ENCODE measurements at places on chromosomes 3 and 15. TPM values are rescaled to one million over a fixed set of nuclear protein-coding genes. Genes with fewer than 3 reads are reported as not detected.

DNA sequence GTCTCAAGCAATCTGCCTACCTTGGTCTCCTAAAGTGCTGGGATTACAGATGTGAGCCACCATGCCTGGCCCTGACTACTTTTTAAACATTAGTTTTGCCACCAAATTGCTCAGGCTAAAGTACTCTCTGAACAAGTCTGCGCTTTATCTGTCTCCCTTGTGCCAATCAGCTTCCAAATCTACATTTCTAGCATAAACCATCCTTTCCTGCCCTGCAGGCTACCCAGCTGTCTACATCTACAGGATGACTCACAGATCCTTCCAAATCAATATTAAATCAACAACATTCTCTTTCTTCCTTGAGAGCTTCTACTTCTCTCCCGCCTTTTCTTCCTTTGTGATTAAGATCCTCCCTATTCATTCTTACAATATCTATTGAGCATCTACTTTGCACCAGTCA lies 16.0 kb upstream of the ATOSA start:
- H3K27me3 ChIP-seq = no peaks in the 10 kb centered on the region
- no peak overlapping the region for H3K27ac ChIP-seq
- DNase-seq = no peak
- 0 out of 2 replicates have a peak, but pooled peaks cover 3% of the 10 kb centered on the region for H3K4me1 ChIP-seq
- H3K36me3 ChIP-seq = no peaks in the 10 kb centered on the region

The UBE2E1 gene
- 127 TPM for total RNA-seq

GRCh38 chr15:101492766-101493692 lies 3.5 kb upstream of the PCSK6 start:
- no peak overlapping the region for H3K27ac ChIP-seq
- H3K4me3 ChIP-seq = no peak overlapping the region
- peaks cover 5% of the 10 kb centered on the region for H3K27me3 ChIP-seq
- DNase-seq = no peak

The OR5K2 gene
- total RNA-seq = not detected

The PRICKLE2 gene
- 0.26 TPM for total RNA-seq

DNA sequence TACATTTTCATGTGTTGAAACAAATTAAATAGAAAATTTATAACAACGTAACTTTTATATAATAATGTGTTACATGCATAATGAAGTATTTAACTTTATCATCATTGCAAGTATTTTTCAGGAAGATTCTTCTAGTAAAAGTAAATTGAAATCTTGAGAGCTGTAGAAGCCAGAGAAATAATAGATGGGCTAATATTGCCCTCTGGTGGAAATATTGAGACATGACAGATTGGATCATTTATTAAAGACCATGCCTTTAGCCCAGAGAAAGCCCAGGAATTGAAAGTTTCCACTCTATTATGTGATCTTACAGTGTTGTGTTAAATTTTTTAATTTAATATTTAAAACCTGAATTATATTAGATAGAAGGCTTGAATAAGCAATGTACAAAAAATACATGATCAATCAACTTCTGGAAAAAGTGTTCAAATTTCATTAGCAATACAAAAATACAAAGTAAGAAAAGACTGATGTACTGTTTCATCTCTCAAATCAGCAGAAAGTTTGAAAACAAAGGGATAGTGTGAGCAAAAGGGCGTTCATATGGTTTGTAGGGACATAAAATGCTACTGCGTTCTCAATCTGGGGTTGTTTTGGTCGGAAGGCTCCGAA lies 52.7 kb upstream of the SPTSSB start:
- no peaks in the 10 kb centered on the region for H3K36me3 ChIP-seq
- H3K4me1 ChIP-seq = peaks cover 10% of the 10 kb centered on the region

The SAMD7 gene
- not detected for total RNA-seq

- no peaks in the 10 kb centered on the region for H3K4me1 ChIP-seq
- no peak for DNase-seq
- H3K4me3 ChIP-seq = no peak overlapping the region
- no peaks in the 10 kb centered on the region for H3K36me3 ChIP-seq
Observed at GRCh38 chr3:67329358-67329757, 325.1 kb downstream of the SUCLG2 start.

The OPA1 gene
- 109 TPM for total RNA-seq

- peak overlapping the region; percentile 45 for H3K4me3 ChIP-seq
- H3K4me1 ChIP-seq = peaks cover 63% of the 10 kb centered on the region
- no peaks in the 10 kb centered on the region for H3K36me3 ChIP-seq
- peak overlapping the region; percentile 99 for H3K27ac ChIP-seq
- DNase-seq = no peak
- H3K27me3 ChIP-seq = no peaks in the 10 kb centered on the region
Observed at GRCh38 chr15:41661078-41661517, 893 bp downstream of the MGA start.

DNA sequence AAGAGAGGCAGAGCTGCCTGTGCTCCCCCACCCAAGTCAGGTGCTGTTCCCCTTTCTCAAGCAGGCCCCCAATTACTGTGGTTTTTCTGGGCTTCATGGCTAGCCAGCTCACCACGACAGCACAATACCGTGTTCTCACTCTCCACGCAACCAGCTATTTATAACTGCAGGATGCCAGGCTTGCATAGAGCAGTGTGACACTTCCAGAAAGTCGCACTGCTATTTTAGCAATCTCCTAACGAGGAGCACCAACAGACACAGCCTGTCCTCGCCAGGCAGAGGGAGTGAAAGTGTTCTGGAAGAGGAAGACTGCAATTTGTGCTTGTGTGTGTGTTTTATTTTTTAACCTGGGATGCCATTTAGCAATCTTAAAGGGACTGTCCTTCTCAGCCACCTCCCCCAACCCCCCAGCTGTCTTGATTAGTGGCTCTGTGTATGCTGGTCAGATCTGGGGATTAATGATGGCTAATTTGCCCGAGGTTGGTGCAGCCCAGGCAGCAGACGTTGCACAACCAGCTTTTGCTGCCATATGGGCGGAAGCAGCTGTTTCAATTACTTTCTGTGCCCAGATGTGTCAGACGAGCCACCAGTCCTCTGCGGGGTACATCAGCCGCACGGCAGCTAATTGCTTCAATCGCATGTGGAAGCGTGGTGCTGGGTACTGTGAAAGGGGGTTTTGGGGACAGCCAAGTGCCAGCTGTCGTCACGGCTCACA lies 268.0 kb upstream of the ARRDC4 start:
- H3K27ac ChIP-seq = no peak overlapping the region
- no peak for DNase-seq
- no peaks in the 10 kb centered on the region for H3K4me1 ChIP-seq
- H3K4me3 ChIP-seq = no peak overlapping the region
- no peaks in the 10 kb centered on the region for H3K27me3 ChIP-seq
- H3K36me3 ChIP-seq = no peaks in the 10 kb centered on the region

- DNase-seq = no peak
- no peaks in the 10 kb centered on the region for H3K36me3 ChIP-seq
- H3K27ac ChIP-seq = no peak overlapping the region
- no peak overlapping the region for H3K4me3 ChIP-seq
- no peaks in the 10 kb centered on the region for H3K4me1 ChIP-seq
Observed at GRCh38 chr3:183548262-183548769, 7.2 kb downstream of the KLHL6 start.

GRCh38 chr3:194547042-194547441 lies 60.2 kb upstream of the ATP13A3 start:
- peaks cover 7% of the 10 kb centered on the region for H3K4me1 ChIP-seq
- H3K4me3 ChIP-seq = no peak overlapping the region
- no peaks in the 10 kb centered on the region for H3K27me3 ChIP-seq
- no peak overlapping the region for H3K27ac ChIP-seq

- no peaks in the 10 kb centered on the region for H3K27me3 ChIP-seq
- no peaks in the 10 kb centered on the region for H3K4me1 ChIP-seq
- H3K27ac ChIP-seq = no peak overlapping the region
Observed at GRCh38 chr3:112409041-112409440, 76.1 kb downstream of the CD200 start.

DNA sequence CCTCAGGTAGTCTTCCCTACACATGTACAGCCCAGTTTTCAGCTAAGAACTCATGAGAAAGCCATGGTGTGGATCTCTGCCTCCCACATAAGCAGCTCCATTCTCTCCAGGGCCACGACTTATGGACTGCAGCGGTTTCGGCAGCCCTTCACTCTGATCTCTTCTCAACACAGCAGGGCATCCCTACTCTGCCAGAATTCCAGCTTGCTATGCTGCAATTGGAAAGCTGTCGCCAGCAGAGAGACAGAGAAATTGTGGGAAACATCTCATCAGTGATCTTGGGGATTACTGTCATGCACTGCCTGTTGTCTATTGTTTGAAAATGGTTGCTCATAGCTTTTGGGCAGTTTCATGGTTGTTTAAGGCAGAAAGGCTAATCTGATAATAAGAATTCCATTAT lies 11.9 kb upstream of the BLM start:
- H3K4me3 ChIP-seq = no peak overlapping the region
- no peak overlapping the region for H3K27ac ChIP-seq
- H3K27me3 ChIP-seq = no peaks in the 10 kb centered on the region
- DNase-seq = no peak
- no peaks in the 10 kb centered on the region for H3K4me1 ChIP-seq

The RPP25 gene
- total RNA-seq = 40.1 TPM

DNA sequence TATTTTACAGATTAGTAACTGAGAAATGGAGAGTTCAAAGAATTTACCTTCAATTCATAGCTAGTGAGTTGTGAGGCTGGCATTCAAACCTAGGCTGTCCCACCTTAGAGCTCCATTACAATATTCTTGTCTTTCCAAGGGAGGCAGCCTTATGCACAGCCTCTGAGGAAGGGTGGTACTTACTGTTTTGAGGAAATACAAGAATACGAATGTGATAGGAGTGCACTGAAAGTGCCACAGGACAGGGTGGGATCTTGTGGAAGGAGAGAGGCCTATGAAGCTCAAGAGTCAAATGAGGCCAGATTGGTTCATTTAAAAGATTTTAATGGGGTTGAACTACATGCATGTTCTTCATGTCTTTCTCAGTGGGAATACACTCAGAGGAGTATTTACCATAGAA lies 86.3 kb downstream of the ARIH1 start:
- no peaks in the 10 kb centered on the region for H3K4me1 ChIP-seq
- DNase-seq = no peak
- no peaks in the 10 kb centered on the region for H3K27me3 ChIP-seq
- peaks cover 15% of the 10 kb centered on the region for H3K36me3 ChIP-seq

- no peak for DNase-seq
- no peak overlapping the region for H3K4me3 ChIP-seq
- no peaks in the 10 kb centered on the region for H3K36me3 ChIP-seq
Observed at GRCh38 chr15:100524326-100524725, 4.4 kb downstream of the CERS3 start.

GRCh38 chr3:51357856-51358255 lies 27.2 kb upstream of the MANF start:
- no peak for DNase-seq
- no peaks in the 10 kb centered on the region for H3K4me1 ChIP-seq
- H3K4me3 ChIP-seq = no peak overlapping the region
- H3K36me3 ChIP-seq = no peaks in the 10 kb centered on the region
- H3K27me3 ChIP-seq = no peaks in the 10 kb centered on the region

DNA sequence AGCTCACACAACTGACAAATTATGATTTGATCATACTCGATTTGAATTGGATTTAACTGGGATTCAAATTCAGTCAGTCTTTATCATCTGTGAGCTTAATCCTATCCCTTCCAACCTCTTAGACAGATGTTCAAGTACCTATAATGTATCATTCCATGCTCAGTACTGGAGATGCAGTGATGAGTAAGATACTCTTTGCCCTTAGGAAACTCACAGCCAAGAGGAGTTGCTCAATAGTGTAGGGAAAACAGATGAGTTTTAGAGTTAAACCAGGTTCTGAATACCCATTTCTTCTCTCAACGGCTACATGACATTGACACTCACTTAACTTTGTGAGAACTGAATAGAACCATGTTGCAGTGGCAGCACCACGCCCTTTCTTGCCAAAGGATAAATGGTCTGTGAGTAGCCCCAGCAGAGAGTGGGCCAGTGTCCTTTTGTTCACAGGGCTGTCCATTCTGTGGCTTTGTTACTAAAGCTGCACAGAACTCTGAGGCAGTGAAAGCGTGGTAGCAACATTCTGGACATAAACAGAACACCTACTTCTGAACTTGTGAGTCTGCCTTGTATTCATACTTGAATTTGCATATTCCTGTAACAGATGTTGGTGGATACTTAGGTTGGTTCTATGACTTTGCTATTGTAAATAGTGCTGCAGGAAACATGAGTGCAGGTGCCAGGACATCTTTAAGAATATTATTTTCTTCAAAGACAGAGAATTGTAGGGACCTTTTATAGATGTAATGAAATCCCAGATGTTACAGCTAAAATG lies 91.6 kb downstream of the RASA2 start:
- peaks cover 20% of the 10 kb centered on the region for H3K36me3 ChIP-seq
- H3K4me3 ChIP-seq = no peak overlapping the region
- no peaks in the 10 kb centered on the region for H3K27me3 ChIP-seq
- no peaks in the 10 kb centered on the region for H3K4me1 ChIP-seq
- no peak overlapping the region for H3K27ac ChIP-seq

DNA sequence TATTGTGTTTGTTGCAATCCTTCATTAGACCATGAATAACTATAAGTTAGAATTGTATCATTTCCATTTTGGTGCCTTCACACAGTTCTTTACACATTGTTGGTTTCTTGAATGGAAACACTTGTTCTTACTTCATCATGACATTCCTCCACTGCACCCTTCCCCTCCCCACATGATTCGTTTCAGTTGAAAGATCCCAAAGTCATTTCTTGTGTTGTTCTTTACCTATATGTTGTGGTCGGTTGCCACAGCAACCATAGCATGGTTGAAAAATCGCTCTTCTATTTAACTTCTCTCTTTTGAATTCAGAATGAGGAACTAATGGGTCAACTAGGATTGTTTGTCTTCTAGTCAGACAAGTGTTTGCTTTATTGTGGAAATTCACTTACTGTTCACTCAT lies 103.3 kb downstream of the IL1RAP start:
- H3K4me1 ChIP-seq = no peaks in the 10 kb centered on the region
- no peaks in the 10 kb centered on the region for H3K36me3 ChIP-seq
- DNase-seq = no peak
- no peaks in the 10 kb centered on the region for H3K27me3 ChIP-seq
- no peak overlapping the region for H3K4me3 ChIP-seq

The PIERCE2 gene
- total RNA-seq = 2.8 TPM

The MAGEF1 gene
- total RNA-seq = 27.7 TPM

GRCh38 chr15:84633311-84634227 lies 20.5 kb downstream of the WDR73 start:
- H3K27ac ChIP-seq = peak overlapping the region; percentile 68
- H3K36me3 ChIP-seq = peaks cover 4% of the 10 kb centered on the region
- no peaks in the 10 kb centered on the region for H3K27me3 ChIP-seq
- H3K4me3 ChIP-seq = peak overlapping the region; percentile 92
- no peak for DNase-seq

DNA sequence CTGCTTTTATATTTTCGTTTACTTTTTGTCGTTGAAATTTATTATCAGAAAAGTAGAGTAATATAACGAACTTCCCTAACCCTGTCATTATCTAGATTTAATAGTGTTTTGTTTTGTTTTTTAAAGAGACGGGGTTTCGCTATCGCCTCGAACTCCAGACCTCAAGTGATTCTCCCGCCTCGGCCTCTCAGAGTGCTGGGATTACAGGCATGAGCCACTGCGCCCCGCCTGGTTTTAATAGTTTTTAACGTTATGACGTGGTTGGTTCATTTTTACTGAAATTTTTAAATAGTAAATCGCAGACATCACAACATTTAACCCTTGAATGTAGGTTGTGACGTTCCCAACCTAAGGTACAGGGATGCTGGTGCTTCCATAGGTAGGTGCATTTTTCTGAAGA lies 1.0 kb downstream of the NGRN start:
- H3K27me3 ChIP-seq = no peaks in the 10 kb centered on the region
- peak overlapping the region; percentile 78 for H3K4me3 ChIP-seq
- DNase-seq = no peak
- H3K27ac ChIP-seq = peak overlapping the region; percentile 91
- H3K4me1 ChIP-seq = peaks cover 26% of the 10 kb centered on the region

The GCSAM gene
- 0.08 TPM for total RNA-seq
